Fibroblast of skin of right biceps (primary cell): ENCODE measurements at places on chromosomes 13 and 19.

- DNase-seq, result no peak
These were observed 1147.5 kb downstream of the DIAPH3 start for GRCh38 chr13:59016250-59016649.

GRCh38 chr13:107266657-107267056 lies 698.7 kb upstream of the ARGLU1 start:
- DNase-seq, result no peak

DNA sequence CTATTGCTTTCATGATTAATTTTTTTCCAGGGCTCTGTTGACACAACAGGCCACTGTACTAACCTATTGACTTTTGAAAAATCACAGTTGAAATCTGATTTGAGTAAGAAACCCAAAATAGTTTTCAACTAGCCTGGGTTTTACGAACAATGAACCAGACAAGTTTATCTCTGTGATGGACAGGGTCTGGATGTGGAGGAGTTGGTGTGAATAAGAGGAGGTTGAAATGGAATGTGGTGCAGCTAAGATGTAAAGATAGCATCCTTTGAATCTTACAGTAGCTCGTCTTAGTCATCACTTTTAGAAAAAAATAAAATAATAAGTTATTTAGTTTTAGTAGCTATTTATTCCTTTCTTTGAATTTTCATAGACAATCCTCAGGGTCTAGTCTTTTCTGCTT lies 8.3 kb upstream of the OXGR1 start:
- peak; percentile 57 for DNase-seq

DNA sequence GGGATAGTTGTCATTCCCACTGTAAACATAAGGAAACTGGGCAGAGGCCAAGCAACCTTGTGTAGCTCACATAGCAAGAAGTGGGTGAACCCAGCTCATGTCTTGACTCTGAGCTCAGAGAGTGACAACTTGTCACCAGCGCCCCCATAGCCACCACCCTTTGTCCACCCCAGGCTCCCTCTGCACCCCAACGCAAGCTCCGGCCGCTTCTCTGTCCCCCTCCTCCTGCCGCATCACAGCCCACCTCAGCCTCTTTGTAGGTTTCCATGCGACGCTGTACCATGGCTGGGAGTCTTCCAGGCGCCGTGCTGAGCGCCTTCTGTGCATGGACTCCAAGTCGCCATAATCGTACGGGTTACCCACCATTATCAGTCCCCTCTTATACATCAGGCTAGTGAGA lies 3.3 kb downstream of the GP6 start:
- DNase-seq, result no peak

DNA sequence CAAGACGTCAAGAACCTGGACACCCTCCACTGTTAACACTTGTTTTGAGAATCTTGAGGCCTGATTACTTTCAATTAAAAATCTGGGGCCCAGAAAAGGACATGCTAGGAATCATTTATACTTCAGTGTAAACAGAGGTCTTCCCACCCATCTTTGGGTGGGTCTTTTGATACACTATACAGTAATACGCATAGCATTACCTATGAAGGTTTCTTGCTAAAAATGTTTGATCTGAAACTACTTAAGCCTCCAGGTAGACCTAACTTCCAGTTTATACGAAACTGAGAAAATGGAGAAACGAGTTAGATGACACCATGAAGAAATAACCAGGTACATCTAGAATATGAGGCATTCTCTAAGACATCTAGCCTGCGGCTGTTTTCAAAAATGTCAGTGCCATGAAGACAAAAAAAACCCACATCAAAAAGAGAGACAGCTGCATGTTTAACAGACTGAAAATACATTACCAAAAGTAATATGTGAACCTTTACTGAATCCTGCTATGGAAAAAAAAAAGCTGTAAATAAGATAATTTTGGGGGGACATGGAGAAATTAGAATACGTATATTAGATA lies 36.6 kb downstream of the TGDS start:
- DNase-seq, result no peak

- DNase-seq, result peak; percentile 27
These were observed 172.8 kb downstream of the NHLRC3 start for GRCh38 chr13:39210961-39211534.

GRCh38 chr19:15297416-15298224 lies 34.7 kb downstream of the BRD4 start:
- peak; percentile 60 for DNase-seq

- no peak for DNase-seq
These were observed 20.7 kb upstream of the CLN5 start for GRCh38 chr13:76971215-76971614.

DNA sequence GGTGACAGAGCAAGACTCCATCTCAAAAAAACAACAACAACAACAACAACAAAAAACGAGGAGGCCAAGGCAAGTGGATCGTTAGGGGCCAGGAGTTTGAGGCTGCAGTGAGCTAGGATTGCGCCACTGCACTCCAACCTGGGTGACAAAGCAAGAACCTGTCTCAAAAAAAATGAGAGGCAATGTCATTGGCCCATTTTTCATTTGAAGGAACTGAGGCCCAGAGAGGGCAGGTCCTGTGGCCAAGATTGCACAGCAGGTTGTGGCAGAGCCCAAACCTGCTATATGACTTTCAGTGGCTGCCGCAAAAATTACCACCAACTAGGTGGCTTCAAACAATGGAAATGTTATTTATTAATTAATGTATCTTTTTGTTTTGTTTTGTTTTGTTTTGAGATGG lies 5.5 kb downstream of the PIK3R2 start:
- no peak for DNase-seq

DNA sequence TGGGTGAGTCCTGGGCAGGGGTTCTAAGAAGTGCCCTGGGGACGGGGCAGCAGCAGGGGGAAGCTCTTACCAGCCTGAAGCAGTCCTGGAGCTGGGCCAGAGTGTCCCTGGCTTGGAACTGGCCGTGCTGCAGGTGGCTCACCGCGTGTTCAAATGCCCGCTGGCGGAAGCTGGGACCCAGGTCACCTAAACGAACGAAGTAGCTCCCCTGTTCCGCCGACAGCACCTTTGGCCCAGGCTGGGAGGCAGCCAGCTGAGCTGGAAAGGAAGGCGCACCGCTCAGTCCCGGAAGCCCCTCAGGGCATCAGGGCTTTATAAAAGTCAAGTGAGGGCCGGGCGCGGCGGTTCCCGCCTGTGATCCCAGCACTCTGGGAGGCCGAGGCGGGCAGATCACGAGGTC lies 9.6 kb downstream of the PLIN4 start:
- no peak for DNase-seq

GRCh38 chr13:62653371-62653770 lies 1237.7 kb upstream of the PCDH20 start:
- no peak for DNase-seq

DNA sequence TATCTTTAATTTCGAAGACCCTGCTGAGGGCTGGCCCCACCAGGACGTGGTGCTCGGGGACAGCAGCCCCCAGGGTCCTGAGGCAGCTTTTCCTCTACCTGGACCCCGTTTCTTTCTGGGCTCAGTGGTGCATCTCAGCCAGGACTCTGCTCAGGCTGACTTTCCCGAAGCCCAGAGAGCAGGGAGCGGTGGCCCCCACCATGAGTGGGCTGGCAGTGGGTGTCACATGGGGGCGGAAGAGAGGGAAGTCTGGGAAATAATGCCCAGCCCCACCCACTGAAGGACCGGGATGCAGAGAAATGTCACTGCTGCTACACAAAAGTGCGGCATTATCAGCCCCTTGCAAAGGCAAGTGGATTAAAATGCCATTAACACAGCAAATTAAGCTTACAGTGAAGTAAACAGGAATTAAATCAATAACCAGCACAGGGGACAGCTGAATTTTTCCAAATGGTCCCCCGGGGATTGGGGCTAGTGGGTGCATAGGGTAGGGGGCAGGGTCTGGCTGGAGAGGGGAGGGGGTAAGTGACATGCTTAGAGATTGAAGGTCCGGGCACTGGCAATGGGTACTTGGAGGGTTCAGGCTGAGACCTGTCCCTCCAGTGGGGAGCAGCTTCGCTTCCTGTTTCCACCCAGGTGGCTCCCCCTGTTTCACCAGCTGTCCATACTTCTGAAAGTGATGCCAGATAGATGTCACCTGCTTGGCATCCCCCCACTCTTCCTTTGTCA lies 177.3 kb downstream of the URI1 start:
- no peak for DNase-seq

- DNase-seq, result peak; percentile 20
These were observed 49.9 kb downstream of the TBC1D4 start for GRCh38 chr13:75432045-75432444.

GRCh38 chr13:42361701-42362100 lies 89.7 kb downstream of the AKAP11 start:
- no peak for DNase-seq

GRCh38 chr13:79258489-79258888 lies 147.6 kb downstream of the RBM26 start:
- DNase-seq, result no peak

DNA sequence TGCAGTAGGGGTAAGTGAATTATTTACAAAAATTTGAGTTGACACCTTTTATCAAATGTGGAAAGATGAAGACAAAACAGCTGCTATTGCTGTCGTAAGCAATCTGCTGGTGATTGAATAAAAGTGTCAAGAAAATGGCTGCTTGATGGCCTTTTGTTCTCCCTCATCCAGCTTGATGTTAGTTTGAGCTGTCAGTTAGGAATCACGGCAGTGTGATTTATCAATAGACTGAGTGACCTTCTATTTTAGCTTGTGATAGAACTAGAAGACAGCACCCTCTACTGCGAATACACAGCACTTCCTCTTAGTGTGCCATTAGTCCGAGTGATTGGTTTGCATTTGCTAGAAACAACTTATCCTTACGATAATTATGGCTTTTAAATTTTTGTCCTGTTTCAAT lies 76.3 kb downstream of the MZT1 start:
- peak; percentile 4 for DNase-seq

- peak; percentile 73 for DNase-seq
These were observed 6.5 kb upstream of the LILRB2 start for GRCh38 chr19:54287456-54287855.

- DNase-seq, result no peak
These were observed 48.2 kb upstream of the RNF113B start for GRCh38 chr13:98225036-98225940.

DNA sequence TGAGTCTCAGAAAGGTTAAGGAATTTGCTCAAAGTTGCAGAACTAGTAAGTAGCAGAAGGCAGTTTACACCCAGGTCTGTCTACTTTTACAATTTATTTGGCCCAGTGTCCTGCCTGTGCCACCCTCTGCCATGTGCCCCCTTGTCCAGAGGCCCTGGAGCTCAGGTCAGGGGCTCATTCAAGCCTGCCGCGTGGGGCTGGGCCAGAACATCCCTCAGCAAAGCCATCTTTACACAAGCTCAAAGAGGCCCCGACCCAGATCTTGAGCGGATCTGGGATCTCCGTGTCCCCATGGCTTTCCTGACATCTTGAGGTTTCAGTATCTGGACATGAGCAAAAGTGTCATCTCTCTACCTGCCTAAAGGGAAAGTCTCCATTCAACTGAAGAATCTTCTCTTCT lies 76.4 kb upstream of the VSTM2B start:
- no peak for DNase-seq

DNA sequence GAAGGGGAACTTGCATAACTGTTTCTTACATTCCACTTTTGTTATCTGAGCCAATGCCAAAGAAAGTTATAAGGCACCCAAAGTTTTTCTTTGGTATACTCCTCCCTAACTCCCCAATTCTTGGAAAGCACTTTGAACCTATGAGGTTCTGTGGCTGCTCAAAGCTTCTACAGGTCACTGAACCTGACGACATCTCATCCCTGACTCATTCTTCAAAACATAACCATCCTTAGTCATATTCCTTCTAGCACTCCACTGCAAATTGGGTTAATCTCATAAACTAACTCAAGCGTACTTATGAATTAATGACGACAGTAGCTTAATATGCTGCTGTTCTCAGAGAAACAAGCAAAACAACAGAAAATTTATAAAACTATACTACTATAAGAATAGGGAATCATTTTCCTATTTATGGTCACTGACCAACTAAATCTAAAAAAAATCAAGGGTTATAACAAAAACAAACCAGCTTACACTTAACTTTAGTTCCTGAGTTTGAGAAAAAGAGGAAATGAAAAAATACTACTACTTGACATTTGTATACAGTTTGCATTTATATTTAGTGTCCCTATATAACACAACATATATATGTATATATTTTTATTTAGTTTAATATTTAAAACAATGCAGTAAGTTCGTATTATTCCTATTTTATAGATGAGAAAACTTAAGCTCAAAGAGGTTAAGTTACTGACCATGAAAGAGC lies 69.1 kb downstream of the CAB39L start:
- DNase-seq, result peak; percentile 63

DNA sequence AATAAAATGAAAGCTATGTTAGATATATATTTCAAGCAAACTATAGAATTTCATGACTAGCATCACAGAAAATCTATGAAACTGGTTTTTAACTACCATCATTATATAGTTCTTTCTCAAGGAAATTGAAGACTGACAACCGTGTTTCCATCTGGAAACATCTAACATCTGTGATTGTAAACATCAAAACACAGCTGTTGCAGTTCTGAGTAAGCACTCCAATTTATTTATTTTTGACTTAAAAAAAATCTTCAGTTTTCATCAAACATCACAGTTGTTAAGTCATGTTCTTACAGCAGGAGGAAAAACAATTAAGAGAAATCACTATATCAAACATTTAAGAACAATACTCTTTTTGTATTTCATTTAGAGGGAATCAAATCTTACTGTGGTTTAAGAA lies 1653.0 kb upstream of the MIR17HG start:
- no peak for DNase-seq

DNA sequence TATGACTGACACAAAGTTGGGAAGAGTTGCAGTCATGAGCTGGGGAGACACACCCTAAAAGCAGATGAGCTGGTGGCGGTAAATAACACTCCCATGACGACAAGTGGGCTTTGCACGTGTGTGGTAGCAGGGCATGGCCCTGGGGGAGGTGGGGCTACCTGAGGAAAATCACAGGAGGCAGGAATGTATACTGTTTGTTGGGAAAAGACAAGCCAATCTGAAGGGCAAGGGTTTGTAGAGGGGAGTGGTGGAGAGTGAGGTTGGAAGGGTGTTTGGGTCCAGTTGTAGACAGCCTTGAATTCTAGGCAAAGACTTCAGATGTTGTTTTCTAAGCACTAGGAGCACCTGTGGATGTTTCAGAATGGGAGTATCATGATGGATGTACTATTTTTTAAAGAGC lies 151.6 kb downstream of the TM9SF2 start:
- no peak for DNase-seq

DNA sequence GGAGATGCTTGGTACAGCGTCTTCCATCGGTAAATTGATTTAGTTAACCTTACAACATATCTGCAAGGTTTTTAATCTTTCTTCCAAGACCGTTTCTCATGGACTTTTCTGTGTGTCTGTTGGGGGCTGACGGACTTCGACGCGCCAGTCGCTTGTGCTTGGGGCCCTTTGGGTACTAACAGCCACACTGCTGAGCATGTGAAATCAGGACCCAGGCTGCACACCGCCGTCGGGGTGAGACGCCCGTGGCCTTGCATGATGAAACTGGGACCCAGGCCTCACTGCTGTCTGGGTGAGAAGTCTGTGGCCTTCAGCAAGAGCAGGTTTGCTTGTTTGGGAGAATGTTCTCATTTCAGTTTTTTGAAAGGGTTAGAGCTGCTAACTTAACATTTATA lies 9.8 kb downstream of the ATP4B start:
- DNase-seq, result no peak

- no peak for DNase-seq
These were observed 5.7 kb downstream of the COPE start for GRCh38 chr19:18913466-18913865.

GRCh38 chr13:109055850-109056249 lies 426.4 kb downstream of the MYO16 start:
- no peak for DNase-seq
